NCI-H1930 (cell line): ENCODE measurements at places on chromosomes 7 and 10.

GRCh38 chr10:58023341-58024073 is 244.2 kb downstream of the IPMK start:
- no peak for DNase-seq

DNA sequence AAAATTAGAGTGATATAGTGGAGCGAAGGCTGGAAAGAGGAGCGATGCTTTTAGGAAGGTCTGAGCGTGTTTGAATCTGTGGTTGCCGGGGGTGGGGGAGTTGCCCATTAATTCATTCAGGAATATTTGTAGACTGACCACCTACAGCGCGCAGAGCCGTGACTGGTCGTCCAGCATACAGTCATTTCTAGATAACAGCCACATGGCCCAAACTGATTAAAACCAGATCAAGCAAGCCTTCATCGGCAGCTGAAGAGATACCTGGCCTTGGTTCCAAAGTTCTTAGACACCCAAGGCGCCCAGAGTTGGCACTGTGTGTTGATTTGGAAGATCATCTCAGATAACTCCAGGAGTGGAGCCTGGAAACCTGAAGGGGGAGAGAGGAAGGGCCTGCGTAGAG is 1.7 kb downstream of the PROSER2 start:
- no peak for DNase-seq

DNA sequence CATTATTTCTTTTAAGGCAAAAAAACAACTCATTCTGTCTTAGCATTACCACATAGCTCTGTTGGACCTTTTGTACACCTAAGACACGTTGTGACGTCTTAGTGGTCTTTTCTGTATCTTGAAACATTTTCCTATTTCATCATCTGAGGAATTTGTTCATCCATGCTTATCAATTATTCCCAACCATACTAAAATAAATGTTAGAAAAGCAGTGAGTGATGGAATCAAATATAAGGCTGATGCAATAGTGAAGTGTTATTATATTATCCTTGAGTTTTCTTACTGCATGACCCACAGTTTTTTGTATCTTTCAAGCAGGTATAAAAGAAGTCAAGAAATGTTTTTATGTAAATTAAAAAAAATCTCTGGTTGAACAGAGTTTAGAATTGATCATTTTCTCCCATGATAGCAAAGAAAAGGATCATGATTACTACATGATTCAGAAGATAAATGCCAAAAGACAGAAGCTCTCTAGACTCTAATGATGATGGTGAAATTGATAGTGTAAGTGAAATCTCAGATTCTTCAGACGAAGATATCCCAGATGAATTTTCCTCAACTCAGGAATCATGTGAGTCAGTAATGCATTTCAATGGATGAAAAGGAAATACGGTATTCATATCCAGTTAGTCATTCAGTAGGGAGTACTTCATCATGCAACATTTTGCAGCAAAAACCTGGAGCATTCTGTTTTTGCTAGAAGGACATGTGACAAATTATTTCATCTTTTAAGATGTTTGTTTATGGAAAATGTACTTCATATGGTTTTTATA is 51.4 kb downstream of the CELF2 start:
- no peak for DNase-seq

- no peak for DNase-seq
These were observed at the start of gene TECTB for GRCh38 chr10:112283100-112283499. TECTB (plus strand) TSS chr10:112283400; CDS start chr10:112283735, 335 bp downstream.

GRCh38 chr7:41048771-41049170 is 654.1 kb downstream of the INHBA start:
- DNase-seq = no peak

DNA sequence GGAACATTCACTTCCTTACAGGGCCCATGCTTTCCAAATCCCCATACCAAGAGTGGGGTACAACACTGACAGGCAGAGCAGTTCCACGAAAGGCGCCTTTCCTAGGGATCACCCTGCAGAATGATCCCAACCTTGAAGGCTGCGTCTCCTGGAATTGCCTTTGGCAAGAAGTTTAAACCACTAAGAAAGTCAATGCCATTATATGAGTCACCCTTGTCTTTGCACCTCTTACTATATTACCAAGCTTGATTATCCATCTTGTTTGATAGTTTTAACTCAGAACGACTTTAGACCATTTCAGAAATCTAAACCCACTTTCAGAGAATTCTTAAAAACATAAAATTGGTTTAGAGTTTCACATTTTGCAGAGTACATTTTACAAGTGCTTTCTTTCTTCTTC is 282.1 kb downstream of the ARHGAP12 start:
- DNase-seq = no peak

- DNase-seq = no peak
These were observed 89.6 kb downstream of the LRRC4 start for GRCh38 chr7:127941476-127942210.

- DNase-seq = no peak
These were observed 321.3 kb downstream of the PTEN start for GRCh38 chr10:88184543-88185297.

- DNase-seq = no peak
These were observed 494.0 kb upstream of the POT1 start for GRCh38 chr7:125423458-125424155.
